Fibroblast of skin of left quadriceps (primary cell): ENCODE measurements at places on chromosomes 13 and 19.

GRCh38 chr19:17861542-17862402 lies 2.1 kb downstream of the RPL18A start:
- no peak for DNase-seq

GRCh38 chr19:13952931-13953531 lies 722 bp downstream of the DCAF15 start:
- DNase-seq = no peak

DNA sequence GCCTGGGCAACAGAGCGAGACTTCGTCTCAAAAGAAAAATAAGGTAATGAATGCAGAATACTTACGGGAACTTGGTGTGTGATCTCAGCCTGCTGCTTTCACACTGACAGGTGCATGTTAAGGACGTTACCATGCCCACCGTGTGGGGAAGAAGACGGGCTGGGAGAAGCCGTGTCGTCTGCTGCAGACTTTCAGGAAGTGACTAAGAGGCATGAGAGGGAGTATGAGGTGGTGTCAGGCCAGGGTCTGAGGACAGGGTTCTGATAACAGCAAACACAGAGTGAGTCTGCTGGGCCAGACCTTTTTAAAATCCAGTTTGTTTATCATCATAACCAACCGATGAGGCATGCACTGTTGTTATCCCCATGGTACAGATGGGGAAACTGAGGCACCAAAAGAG lies 13.6 kb upstream of the GALP start:
- DNase-seq = no peak

DNA sequence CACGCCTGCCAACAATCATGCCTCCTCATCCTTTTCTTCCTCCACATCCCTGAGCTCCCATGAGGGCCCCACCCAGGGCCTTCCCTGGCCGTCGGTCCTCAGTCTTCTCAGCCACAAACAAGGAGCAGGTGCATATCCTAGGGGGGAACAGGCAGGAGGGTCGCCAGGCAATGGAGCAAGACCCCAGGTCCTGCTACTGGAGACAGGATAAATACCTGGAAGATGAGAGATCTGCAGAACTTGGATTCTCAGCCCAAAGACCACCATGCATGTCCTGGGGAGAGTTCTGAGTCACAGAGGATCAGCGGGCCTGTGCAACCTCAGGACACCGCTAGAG lies 344.7 kb upstream of the TSHZ3 start:
- DNase-seq = no peak

DNA sequence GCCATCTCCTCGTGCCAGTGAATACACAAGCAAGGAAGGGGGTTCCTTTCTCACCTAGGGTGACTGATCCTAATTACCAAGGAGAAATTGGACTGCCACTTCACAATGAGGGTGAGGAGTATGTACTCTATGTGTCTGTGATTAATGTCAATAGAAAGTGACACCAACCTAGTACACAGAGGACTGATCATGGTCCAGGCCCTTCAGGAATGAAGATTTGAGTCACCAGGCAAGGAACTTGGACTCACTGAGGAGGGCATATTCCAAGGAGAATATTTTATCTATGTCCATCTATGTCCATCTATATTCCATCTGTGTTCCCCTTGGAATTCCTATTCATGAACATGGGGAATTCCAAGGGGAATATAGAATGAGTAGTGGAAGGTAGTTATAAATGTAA lies 9.2 kb upstream of the ALOX5AP start:
- no peak for DNase-seq

- no peak for DNase-seq
Measured at GRCh38 chr19:47729468-47729798, 15.9 kb upstream of the NOP53 start.

DNA sequence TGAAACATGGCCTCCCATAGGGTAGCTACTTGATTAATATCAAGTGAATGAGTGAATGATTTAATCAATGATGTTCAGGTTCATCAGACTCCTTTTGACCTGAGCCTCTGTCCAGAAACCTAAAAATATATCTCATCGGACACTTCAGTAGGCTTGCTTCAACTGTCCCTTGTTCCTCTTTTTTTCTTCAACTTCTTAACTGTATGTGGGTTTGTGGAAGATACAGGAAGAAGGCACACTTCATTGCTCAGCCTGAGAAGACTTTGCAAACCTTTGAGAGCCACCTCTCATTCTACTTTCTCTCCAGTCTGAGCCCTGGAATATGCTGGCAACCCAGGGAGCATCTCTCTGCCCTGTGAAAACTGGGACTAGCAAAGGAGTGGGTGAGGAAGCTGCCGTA lies 557.0 kb downstream of the FGF9 start:
- no peak for DNase-seq

DNA sequence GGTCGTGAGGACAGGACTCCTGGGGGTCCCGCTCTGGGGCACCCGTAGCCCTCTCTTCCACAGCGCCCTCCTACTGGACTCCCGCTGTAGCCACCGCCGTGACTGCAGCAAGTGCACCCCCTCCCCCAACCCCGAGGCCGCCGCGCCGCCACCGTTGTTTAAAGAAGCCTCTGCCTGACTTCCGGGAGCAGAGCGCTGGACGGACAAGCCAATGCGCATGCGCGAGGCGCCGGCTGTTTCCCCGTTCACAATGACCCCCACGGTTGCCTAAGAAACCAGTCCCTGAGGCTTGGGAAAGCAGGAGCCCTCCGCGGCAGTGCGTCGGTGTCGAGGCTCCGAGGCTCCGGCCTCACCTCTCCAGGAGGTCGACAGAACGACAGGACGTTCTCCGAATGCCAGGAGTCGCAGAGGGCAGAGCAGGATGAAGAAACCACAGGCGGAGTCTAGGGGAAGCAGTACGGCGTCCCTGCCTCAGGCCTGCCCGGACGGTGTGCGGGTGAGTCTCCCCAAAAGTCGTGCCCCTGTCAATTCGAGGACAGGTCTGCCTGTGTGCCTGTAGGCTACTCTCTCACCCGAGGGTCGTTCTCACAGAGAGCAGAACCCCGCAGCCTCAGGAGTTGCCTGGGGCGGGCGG lies 70.5 kb upstream of the ZNF420 start:
- DNase-seq = peak; percentile 10
